ENCODE measurements at places on chromosomes 2 and 18.

GRCh38 chr18:56333839-56334238 lies 304.6 kb downstream of the TXNL1 start:
- no peak for DNase-seq

DNA sequence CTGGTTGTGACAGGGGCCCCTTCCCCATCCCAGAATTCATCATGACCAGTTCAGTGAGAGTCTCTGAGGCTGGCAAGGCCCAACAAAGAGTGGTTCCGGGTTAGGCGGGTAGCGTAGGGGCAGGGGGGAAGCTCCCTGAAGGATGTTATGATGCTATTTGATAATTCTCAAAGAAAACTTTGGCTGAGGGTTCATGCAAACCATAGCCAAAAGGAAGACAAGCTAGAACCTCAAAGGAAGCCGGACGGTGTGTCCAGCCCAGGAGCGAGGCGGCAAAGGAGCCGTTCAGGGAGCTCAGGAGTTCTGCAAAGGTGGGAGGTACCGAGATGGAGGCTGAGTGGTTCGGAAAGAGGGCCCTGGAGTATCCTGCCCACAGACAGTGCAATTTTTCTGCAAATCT lies 226.8 kb upstream of the RAB6C start:
- DNase-seq, result no peak

GRCh38 chr2:23420840-23421476 lies 36.0 kb downstream of the KLHL29 start:
- no peak for DNase-seq

DNA sequence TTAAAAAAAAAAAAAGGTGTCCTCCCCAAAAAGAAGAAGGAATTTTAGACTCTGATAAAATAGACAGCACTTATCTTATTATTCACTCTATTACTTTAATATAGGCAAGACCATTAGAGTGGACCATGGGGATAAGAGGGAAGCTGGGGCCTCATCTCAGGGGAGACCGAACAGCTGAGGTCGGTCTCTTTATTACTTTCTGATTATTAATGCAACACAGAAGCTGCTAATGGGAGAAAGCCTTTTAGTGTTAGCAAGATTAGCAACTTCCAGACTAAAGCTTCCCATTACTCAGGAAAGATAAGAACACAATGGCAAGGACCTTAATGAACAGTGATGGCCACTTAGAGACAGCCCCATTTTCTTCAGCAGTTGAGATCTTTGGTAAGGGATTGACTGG lies 135.5 kb downstream of the TMEFF2 start:
- no peak for DNase-seq

- no peak for DNase-seq
Observed at GRCh38 chr2:122590524-122590923, 835.1 kb downstream of the TSN start.

DNA sequence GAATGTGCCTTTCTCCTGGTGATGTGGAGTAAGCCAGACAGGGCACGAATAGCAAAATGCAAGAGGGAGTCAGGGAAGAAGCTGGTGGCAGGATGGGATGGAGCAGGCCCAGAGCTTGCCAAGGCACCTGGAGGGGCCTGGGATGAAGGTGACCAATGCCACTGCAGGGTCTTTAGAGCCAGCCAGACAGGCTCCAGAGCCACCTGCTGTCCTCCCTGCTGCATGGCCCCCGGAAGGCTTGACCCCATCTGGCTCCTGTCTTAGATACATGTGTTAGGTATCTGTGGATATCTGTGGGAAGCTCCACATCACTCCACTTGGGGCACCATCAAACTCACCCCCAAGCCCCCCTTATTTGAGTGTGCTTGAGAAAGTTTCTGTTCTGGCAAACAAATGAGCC lies 99.9 kb upstream of the ATL2 start:
- DNase-seq, result no peak

GRCh38 chr2:3958465-3958864 lies 255.1 kb downstream of the DCDC2C start:
- DNase-seq, result no peak

GRCh38 chr18:58183226-58183625 lies 139.2 kb downstream of the NEDD4L start:
- DNase-seq, result no peak

DNA sequence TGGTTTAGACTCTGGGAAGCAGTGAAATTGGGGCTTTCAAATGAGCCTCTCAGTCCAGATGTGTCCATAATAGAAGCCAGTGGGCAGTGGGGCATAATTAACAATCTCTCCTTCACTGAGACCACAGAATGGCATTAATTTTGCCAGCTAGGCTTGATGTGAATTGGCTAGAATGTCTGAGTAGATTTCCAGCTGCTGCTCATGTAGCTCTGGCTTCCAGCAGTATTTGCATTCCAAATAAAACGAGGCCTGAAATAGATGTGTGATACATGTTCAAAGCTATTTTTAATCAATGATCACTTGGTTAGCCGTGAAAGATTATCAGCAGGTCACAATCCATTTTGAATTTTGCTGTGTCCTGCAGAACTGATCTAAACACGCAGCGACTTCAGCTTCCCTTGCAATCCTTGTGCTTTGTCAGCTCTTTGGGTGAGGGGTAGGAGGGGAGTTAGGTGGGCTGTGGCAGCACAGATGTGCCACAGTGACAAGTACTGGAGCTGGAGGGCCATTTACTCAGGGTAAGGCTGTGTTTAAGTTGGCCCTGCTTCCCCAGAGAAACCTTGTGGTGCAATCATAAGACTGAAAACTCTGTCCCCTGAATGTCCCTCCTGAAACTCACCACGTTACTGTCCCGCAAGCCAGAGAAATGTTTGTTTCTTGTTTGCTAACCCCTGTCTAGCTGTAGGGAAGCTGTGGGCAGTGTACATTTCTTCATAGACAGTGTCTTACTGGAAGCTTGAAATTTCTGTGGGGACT lies 56.9 kb upstream of the TMEM178A start:
- no peak for DNase-seq

DNA sequence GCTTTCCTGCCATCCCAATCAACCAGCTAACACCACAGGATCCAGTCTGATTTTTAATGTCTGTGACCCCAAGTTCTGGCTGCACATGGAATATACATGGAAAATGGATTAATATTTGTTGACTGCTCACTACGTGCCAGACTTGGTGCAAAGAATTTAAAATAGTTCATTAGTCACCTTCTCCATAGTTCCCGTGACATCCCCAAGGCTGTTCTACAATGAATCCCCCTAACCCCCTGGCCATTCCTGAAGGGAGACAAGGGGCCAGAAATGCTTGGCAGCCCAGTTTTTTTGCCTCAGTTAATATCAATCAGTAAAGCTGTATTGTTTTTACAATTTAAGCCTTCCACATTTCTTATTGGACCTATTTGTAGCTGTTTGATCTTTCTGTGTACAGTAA lies 71.0 kb upstream of the ST3GAL5 start:
- no peak for DNase-seq

GRCh38 chr18:60500960-60501359 lies 128.4 kb upstream of the MC4R start:
- DNase-seq, result no peak

GRCh38 chr2:234002281-234002680 lies 48.2 kb upstream of the SPP2 start:
- no peak for DNase-seq

DNA sequence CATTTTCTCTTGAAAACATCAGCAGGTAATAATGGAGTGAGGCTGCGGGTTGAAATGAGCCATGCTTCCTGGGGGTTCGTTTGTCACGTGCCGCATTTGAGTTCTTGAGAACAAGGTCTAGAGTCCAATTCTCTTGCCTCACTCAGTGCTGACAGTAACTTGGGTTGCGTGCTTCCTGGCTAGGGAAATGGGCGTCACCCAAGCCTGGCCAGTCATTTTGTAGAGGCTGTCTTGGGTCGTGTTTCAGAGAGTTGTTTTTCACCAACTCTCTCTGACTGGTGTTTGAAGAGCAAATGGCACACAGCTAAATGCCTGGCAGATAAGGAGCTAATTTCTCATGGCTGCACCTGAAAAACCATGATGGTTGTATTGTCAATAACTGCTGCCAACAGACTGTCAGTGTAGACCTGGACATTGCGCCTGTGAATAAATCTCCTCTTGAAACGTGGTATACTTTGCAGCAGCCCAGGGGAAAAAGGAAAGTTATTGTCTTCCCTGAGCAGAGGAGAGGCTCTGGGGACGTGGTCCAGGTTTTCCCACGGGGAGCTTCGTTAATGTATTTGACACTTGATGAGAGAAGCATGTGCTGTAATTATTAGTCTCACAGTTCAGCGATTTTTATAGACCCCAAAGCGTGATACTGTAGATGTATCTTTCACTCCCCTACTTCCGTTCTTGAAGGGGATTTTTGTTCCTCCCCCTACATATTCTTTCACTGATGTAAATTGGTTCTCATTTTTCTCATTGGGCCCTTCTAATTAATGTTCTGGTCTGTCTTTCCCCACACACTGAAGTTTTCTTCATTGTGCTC lies 196.0 kb downstream of the FHOD3 start:
- DNase-seq, result no peak

- no peak for DNase-seq
Observed at GRCh38 chr2:19837235-19837766, 64.5 kb downstream of the TTC32 start.

GRCh38 chr2:150485871-150486538 lies 1.5 kb downstream of the RND3 start:
- DNase-seq, result no peak

- DNase-seq, result no peak
Observed at GRCh38 chr2:2899826-2900225, 477.8 kb downstream of the EIPR1 start.

GRCh38 chr2:71934595-71935261 lies 212.9 kb downstream of the CYP26B1 start:
- no peak for DNase-seq

DNA sequence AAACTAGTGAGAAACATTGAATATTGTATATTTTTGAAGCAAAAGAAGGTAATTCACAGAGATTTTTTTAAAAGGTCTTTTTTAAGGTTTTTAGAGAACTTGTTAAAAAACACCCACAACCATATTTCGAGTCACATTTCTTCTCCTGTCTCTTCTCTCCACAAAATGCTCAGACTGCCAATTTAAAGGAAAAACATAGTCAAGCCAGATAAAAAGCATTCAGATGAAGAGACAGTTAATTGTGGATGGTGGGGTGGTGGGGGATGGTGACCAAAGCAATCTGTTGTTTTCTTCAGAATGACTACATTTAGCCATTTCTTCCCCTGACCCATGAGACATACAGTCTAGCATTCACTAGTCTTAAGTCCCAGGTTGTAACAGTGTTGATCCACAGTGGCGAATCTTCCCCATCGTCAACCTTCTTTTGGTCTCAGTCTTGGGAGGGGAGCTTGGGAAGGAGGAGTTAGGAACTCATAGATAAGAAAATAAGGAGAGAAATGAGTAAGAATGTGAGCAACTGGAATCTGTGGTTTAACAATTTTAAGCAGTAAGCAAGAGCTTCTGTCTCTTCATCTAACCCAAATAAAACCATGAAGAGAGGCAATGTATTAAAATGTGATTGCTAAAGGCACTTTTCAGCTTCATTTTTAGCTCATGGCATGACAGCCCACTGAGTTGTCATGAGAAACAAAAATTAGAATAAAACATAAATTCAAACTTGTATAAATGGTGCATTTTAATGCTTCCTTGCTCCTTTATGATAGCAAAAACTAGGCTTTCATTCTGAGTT lies 413.7 kb upstream of the FSHR start:
- DNase-seq, result no peak

GRCh38 chr2:12032975-12033374 lies 286.5 kb downstream of the LPIN1 start:
- DNase-seq, result no peak

DNA sequence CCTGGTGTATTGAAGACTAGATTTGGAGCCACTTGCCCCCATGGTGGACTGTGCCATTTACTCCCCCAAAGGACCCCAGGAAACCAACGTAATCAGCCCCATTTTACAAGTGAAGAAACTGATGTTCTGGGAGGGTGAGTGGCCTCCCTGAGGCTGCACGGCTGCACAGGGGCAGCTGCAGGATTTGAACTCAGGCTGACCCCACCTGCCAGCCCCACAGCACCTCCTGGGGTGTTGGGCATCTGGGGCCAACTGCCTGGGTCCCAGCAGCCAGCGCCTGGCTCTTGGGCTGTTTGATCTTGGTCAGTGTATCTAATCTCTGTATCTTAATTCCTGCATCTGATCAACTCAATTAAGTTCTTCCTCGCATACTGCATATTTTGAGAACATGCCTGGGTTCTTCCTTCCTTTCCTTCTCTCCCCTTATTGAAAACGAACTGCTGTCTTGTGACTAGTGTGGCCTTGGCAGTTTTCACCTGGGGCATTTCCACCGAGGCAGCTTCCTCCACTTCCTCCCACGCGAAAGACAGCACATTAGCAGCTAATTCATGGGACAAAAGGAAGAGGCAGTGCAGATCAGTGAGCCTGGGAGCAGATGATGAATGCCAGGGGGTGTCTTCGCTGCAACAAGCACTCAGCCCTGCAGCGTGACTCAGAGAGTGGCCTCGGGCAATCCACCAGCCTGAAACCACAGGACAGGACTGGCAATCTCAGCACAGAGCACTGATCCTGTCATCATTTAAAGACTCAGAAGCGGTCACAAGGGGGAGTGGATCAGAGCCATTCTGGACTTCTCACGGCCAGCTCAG lies 184.1 kb upstream of the RAB12 start:
- DNase-seq, result no peak

GRCh38 chr2:223101340-223102039 lies 49.5 kb downstream of the KCNE4 start:
- no peak for DNase-seq

GRCh38 chr2:45586600-45586999 lies 24.5 kb downstream of the SRBD1 start:
- DNase-seq, result no peak

DNA sequence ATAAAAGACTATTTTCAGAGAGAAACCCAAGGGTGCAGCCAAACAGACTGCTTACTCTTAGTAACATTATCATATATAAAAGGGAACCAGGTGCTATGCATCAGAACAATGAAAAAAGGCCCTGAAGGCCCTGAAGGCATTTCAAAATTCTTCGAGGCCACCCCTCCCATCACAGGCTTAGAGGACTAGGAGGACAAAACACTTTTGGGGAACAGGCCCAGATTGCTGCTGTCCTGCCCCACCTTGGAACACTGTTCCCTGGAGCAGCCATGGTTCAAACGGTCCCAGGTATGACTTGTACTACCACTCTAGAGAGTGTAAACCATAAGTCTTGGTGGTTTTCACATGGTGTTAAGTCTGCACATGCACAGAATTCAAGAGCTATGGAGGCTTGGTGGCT lies 2183.1 kb upstream of the CELF4 start:
- DNase-seq, result no peak

GRCh38 chr2:30255466-30256408 lies 24.4 kb downstream of the LBH start:
- DNase-seq, result peak; percentile 75

GRCh38 chr18:79819064-79819967 lies 21.6 kb downstream of the KCNG2 start:
- no peak for DNase-seq

GRCh38 chr18:28961669-28962228 lies 784.8 kb upstream of the CDH2 start:
- DNase-seq, result no peak
